ENCODE measurements at places on chromosomes 5 and 9.

DNA sequence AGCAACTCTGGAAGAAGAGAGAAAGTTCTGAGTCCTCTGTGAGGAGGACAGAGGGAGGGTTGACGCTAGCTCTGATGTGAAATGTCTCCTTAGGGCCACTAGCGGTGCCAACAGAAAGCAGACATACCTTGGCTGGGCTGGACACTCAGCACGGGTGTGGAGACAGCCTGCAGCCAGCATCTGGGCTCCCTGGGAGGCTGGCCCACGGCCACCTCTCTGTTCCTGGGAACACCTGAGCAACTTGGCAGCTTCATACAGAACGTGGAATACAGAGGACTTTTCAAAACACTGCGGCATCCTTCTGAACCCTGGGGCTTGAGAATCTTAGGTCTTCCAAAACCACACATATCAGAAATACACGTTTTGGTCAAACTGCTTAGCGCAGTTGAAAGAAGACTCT, 269.1 kb downstream of the FSTL4 start:
- DNase-seq = no peak

DNA sequence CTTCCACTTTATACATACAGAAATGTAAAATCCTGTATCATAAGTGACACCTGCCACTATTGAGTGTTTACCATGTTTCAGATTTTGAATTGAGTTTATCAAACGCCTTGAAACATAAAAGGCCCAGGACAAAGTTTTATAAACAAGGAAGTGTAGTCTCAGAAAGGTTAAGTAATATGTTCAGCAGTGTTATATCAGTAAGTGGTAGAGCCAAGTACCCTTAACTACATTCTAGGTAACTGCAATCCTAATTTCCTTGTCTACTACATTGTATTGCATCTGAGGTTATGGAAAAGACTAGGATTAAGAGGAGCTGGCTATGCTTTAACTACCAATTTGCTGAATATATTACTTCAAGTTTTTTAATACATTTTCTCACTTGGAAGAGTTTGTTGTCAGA, 641.6 kb downstream of the LRRC70 start:
- no peak for DNase-seq

DNA sequence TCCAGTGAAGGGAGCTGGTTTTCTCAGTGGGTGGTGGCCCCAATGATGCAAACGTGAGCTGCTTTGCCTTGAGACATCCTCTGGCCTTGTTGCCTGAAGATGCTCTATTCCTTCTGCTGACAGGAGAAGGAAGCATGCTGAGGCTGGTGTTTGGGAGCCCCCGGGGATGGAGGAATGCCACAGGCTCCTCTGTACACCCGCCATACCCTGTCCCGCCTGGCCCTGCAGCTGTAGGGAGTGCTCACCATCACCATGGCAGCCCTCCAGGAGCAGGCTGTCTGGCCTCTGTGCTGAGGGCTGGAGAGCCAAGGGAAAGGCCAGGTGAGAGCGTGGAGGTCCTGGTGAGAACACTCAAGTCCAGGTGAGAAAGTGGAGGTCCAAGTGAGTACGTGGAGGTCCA, 134.4 kb downstream of the MRPL36 start:
- peak; percentile 78 for DNase-seq

DNA sequence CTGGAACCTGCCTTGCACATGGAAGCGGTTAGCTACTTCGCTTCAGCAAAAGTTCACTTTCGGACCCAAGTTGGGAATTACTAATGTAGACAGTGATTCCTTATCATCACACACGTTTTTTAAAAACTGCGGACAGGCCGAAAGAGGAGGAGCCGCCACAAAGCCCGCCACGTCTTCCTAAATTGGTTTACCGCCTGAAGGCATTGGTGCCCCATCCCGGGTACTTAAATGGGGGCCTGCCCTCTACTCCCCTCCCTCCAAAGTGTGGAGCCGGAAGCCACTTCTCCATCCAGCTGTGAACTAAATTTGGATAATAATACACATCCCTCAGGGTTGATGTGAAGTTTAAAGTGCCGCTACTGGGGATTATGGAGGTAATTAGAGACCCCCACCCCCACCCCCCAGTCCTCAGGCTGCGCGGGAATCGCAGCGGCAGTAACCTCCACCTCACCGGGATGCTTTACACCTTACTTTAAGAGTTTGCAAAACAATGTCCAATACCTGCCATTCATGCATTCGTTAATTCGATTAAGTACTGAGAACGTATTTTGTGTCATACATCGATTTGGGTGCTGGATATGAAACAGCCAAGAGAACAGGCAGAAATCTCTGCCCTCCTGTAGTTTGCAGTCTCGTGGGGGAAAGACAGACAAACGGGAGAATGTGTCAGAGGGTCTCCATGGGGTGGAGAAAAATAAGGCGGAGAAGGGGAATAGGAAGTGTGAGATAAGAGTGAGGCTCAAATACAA, 937 bp upstream of the MACROH2A1 start:
- no peak for DNase-seq

DNA sequence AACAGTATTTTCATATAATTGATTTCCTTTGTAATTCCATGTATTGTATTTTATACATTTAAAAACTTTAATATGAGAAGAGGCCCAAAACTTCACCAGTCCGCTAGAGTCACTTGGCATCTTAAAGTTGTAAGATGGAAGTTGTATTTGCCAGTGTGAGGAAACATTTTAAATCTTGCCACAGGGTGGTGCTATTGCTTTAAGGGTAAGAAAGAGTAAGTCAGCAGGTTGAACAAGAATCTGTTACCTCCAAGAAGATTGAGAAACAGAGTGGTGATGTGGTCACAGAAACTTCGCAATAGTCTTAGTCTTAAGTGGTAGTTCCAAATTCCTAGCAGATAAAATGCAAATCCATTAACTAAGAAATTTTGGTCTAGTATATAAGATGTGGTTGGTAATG, 39.8 kb upstream of the RANBP6 start:
- DNase-seq = no peak

- no peak for DNase-seq
Observed at GRCh38 chr9:21075484-21075883, 2.3 kb downstream of the IFNB1 start.

GRCh38 chr9:124259158-124259808, 1.5 kb downstream of the NEK6 start:
- DNase-seq = no peak

DNA sequence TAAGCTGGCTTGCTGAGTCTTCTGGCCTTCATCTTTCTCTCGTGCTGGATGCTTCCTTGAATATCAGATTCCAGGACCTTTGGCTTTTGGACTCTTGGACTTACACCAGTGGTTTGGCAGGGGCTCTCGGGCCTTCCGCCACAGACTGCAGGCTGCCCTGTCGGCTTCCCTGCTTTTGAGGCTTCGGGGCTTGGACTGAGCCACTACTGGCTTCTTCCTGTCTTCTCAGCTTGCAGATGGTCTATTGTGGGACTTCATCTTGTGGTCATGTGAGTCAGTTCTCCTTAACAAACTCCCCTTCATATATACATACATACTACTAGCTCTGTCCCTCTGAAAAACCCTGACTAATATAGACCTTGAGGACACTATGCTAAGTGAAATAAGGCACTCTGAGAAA, 78.3 kb upstream of the SSBP2 start:
- DNase-seq = no peak

GRCh38 chr5:65734921-65735320, 12.9 kb downstream of the NLN start:
- no peak for DNase-seq

- peak; percentile 93 for DNase-seq
Observed at GRCh38 chr5:1524799-1525623, 1.3 kb upstream of the LPCAT1 start.

DNA sequence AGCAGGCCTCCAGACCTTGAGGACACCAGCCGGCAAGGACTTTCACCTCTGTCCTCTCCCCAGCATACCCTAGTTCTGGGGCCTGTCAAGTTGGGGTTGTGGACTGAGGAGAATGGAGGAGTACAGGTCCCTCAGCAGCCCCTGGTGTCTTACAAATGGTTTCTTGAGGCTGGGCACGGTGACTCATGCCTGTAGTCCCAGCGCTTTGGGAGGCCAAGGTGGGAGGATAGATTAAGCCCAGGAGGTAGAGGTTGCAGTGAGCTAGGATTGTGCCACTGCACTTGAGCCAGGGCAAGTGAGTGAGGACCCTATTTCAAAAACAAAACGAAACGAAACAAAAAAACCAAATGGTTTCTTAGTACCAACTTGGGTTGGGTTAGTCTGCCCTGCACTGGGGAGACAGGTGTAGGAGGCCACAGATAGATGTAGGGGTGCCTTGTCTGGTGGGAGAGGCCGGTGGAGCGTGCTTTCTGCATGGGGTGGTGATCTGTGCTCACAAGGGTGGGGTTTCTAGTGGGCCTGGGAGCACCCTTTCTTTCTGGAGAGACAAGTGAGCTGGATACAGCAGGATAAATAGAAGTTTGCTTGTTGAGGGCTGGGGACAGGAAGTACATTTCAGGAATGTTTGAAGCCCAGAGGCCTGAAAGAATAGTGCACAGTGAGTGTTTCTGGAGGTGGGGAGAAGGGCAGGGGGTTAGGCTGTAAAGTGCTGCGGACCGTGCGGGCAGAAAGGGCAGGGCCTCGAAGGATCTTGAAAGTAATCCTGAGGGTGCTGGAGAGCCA, 37.7 kb upstream of the PSD2 start:
- no peak for DNase-seq

GRCh38 chr5:4116834-4117233, 521.2 kb downstream of the IRX1 start:
- no peak for DNase-seq

- DNase-seq = no peak
Observed at GRCh38 chr9:20551236-20551635, 71.1 kb downstream of the MLLT3 start.

DNA sequence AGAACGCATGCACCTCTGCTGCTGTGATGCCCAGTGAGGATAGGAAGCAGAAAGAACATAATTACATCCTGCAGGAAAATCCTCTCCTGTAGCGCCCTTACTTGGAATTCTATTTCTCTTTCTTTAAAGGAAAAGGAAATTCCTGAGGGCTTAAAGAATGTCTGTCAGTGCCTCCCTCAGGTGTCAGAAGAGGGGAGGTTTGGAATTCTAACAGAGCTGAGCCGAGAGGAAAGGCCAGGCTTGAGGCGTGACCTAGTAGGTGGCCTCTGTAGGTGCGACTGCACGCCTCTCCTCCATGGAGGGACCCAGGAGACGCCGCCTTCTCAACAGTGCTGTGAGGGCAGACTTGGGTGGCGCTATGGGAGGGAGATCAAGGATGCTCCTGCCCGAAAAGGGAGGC, 55.9 kb upstream of the ERCC6L2 start:
- no peak for DNase-seq

DNA sequence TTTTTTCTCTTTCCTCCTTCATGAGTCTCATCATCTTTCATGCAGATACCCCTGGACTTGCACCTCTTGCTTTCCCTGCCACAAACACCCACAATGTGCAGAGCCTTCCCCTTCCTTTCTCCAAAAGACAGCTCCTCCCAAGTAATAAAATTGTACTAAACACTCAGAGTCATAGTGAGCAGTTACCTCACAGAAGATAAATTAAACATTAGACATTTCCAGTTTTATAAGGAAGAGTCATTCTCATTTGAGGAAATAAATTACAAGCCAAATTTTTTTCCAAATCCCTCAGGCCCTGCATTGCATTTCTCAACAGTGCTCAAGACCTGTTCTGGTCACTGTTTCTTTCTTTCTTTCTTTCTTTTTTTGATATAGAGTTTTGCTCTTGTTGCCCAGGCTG, 131.5 kb downstream of the ATPSCKMT start:
- DNase-seq = no peak

GRCh38 chr5:20555034-20555433, 567.0 kb upstream of the CDH18 start:
- no peak for DNase-seq

Measured in vagina (tissue), 2 donors.